Endothelial cell (in vitro differentiated cells): ENCODE measurements at places on chromosomes 11 and 22. TPM values are rescaled to one million over a fixed set of nuclear protein-coding genes. Genes with fewer than 3 reads are reported as not detected.

Gene DEPDC7
- total RNA-seq: 0.74 TPM

Gene CBLIF
- total RNA-seq: not detected

Gene P2RX6
- not detected for total RNA-seq

Gene PANX2
- total RNA-seq: 0.87 TPM

Gene RIMBP3B
- total RNA-seq: 0.51 TPM

DNA sequence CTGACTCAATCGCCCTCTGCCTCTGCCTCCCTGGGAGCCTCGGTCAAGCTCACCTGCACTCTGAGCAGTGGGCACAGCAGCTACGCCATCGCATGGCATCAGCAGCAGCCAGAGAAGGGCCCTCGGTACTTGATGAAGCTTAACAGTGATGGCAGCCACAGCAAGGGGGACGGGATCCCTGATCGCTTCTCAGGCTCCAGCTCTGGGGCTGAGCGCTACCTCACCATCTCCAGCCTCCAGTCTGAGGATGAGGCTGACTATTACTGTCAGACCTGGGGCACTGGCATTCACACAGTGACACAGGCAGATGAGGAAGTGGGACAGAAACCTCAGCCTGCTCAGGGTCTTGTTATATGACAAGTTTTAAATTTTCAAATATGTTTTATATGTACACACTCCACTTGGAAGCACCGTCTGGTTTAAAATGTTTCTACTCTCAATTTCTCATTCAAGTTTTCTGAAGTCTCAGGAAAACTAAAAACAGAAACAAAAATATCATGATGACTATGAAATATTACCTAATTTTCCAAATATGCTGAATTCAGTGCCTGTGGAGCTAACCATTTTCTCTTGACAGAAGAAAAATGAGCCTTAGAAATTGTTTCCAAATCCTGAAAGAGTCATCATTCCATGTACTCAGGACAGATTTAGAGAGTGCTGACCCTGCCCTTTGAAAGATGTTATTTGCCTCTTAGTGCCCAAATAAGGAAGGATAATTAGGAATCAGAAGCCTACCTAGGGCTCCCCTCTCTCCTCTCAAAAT, 48.8 kb upstream of the TOP3B start:
- DNase-seq: no peak

GRCh38 chr11:71543866-71544265, 4.4 kb upstream of the KRTAP5-9 start:
- no peak for DNase-seq

- no peak for DNase-seq
Measured at GRCh38 chr22:44409974-44410316, 88.1 kb downstream of the RTL6 start.

DNA sequence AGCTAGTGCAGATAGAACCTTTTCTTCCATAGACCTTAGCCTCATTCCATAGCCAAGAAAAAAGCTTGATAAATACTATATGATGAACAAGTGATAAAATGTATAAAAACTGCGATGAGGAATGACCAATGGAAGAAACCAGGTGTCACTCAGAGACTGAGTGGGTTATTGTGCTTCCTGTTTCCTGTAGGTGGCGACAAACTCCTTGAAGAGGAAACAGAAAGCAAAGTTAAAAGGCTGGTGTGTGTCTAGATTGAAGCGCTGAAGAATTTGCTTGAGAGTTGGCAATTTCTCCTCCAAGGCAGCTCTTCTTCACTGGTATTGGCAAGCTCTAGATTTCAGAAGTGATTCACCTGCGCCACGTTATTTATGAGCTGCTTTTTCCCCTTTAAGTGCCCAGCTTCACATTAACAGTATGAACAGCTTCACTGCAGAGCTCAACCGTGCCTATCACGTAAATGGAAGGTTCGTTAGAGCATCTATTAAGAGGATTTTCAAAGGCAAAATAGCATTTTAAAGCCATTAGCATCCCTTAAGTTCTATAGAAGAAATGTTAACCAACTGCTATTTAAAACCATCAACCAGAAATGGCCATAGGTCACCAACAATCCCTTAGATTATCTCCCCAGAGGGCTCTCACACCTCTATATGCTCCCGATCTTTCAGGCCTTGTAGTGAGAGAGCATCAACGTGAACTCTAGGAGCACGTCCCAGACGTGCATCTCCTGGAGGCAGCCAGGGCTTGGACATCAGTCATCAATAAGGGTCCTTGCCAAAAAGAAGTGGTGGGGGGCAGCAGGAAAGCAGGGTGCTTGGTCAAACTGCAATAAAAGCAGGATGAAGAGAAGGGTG, 179.4 kb downstream of the CADM1 start:
- peak; percentile 17 for DNase-seq

GRCh38 chr11:134712228-134713145, 300.4 kb upstream of the B3GAT1 start:
- DNase-seq: no peak

DNA sequence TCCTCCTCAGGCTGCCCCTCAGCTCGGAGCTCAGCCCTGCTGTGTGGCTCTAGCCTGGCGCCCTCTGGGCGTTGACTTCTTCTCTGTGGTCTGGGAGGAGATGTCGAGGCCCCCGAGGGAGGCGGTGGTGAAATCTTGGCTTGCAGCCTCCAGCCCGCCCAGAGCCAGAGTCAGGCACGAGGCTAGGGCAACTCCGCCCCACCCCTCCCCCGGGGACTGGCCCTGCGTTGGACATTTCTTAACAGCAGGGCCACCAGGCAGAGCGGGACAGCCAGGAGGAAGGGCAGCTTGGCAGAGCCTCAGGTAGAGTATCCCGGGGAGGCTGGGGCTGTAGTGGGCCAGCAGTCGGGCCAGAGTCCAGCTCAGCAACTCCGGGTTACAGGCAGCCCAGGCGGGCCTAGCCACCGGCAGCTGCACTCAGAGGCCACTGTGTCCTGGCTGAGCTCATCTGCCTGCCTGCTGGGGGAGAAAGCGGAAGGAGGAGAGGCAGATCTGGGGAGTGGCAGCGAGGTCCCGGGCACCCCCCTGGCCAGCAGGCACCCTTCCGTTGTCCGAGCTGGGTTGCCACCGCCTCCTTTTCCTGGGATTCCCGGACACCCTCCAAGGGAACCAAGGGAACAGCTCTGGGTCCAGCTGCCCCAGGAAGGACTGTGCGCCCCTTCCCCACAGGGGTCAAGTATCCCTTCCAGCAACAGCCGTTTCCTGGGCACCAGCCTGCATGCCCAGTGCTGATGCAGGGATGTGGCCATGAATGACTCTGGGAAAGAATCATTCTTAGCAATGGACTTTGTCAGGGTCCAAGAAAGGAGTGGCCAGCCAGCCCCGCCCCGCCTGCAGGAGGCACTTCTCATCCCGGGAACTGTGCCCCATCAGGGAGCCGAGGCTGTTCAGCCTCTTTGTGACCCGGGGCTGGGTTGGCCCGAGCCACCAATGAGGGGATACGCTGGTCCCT, at the start of gene ALDH3B1:
TSS of gene ALDH3B1 (plus strand) at position 238 of the 952 bp plus-strand sequence. CDS start 4,971 bp downstream, outside the sequence.
- no peak for DNase-seq

GRCh38 chr11:22390283-22390655, 52.1 kb downstream of the SLC17A6 start:
- no peak for DNase-seq

DNA sequence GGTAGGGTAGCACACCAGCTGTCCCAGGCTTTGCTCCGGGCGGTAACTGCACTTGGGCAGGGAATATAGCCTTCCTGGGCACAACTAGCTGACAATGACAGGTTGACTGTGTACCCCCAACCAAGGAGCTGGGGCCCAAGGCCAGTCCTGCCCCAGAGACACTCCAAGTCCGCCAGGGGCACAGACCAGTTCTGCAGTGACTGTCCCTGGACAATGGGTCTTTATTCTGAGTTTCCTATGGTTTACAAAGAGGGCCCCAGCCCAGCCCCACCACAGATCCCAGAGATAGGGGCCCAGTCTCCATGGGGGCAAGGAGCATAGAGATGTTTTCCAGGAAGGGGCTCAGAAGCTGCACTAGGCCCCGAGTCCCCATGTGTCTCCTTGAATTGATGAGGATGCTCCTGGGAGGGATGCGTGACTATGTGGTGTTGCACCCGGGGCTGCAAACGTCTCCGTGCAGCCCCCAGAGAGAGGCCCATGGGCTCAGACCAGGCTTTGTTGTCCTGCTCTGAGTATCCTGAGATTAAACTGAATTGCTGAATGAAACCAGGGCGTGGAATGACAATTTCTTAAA, 48.4 kb downstream of the CD6 start:
- no peak for DNase-seq

DNA sequence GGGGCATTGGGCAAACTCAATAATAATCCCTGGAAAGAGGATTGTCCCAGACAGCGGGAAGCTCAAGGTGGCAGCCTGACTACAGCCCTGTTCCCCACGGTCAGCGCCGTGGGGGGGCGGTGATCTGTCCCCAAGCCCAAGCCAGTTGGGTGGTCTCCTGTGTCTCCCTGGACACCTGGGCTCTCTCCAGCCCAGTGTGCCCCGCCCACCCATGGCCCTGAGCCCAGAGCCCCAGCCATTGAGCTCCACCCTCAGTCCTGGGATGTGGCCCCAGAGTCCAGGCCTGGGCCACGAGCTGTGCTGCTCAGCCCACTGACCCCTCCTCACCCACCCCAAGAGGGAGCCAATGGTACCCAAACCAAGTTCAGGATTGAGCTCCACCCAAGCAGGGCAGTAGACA, 27.9 kb upstream of the PDE2A start:
- no peak for DNase-seq

DNA sequence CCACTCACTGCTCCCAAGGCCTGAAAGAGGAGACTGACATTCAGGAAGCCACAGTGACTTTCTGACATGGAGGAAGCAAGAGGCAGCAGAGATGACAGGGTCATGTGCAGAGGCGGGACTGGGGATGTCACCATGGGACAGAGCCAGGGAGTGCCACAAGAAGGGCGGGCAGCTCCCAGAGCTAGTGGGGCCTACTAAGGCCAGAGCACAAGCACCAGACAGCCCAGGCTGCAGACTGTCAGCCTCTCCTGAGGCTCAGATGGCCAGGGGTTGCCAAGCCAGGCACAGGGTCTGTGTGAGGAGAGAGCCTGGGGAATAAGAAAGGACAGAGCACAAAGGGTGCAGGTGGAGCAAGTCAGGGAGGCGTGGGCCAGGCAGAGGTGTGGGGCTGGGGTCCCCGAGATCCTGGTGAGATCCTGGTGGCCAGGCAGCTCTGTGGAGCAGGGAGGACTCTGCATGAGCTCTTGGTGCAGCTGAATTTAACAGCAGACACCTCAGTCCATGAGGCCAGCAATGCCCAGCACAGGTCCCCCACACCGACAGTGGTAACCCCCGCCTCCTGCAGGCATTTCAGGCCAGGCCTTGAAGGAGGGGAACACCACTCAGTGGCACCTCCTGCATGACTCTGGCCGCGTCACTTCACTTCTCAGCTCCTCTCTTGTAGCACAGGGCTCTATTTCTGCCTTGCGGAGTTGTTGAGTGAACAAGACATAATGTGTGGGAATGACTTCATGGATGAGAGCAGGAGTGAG, 52.3 kb downstream of the SGSM3 start:
- no peak for DNase-seq

GRCh38 chr11:7348432-7349304, 97.0 kb downstream of the SYT9 start:
- DNase-seq: no peak

DNA sequence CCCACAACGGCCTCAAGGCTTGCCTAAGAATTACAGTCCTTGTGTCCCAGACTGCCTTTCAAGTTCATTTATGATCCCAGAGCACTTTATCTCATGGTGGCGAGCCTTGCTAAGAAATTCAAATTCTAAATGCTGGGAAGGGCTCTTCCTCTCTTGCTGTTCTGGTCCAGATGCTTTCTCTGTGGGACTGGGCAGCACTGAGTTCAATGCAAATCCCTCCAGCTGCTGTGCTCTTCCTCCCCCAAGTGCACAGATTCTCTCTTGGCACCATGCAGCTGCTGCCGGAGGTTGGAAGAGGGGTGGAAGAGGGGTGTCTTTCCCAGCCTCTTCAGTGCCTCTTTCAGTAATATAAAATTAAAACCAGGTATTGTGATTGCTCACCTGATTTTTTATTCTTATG, 828.0 kb downstream of the DLG2 start:
- DNase-seq: no peak

- peak; percentile 71 for DNase-seq
Measured at GRCh38 chr22:32660292-32660691, 141.2 kb upstream of the TIMP3 start.

DNA sequence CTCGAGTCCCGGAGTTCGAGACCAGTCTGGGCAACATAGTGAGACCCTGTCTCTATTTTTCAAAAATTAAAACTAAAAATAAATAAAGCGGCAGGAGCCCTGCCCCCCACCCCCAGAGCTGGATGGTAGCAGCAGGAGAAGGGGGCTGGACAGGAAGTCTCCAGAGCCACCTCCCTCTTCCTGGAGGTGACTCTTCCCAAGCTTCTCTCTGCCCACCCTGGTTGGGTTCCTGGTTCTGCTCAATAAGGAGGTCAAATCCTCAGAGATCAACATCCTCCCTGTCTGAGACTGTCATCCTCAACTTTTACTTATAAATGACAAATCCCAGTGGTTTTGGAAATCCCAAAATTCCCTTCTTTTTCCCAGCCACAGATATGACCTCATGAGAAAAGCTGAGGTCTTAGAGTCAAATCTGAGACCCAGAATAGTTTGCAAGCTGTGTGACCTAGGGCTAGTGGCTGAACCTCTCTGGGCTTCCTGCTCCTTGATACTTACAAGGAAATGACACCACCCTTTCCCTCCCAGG, 987 bp downstream of the C1QTNF6 start:
- DNase-seq: no peak

DNA sequence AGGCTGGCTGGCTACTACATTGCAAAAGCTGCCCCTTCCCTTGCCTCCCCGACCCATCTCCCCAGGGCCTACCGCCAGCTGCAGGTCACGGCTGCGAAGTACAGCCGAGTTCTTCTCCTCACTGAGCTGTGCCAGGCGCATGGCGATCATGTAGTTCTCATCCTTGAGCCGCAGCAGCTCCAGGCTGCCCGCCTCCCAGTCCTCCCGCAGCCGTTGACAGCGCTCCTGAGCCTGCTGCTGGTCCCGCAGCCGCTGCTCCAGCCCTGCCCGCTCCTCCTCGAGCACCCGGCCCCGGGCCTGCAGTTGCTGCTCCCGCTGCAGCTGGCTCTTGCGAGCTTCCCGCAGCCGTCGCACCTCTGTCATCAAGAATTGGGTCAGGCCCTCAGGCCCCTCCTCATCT, 3.3 kb downstream of the CARD10 start:
- no peak for DNase-seq
